ENCODE measurements at places on chromosomes 2 and 18.

GRCh38 chr2:120863661-120864320 is 128.1 kb downstream of the GLI2 start:
- H3K4me1 ChIP-seq = peaks cover 4% of the 10 kb centered on the region
- H3K36me3 ChIP-seq = no peaks in the 10 kb centered on the region
- no peak overlapping the region for H3K27ac ChIP-seq
- peaks cover 54% of the 10 kb centered on the region for H3K27me3 ChIP-seq
- no peak overlapping the region for H3K4me3 ChIP-seq

GRCh38 chr2:125491663-125492062 is 1164.3 kb upstream of the GYPC start:
- H3K27me3 ChIP-seq = no peaks in the 10 kb centered on the region
- no peaks in the 10 kb centered on the region for H3K36me3 ChIP-seq
- no peak overlapping the region for H3K27ac ChIP-seq

GRCh38 chr2:71346065-71346464 is 14.5 kb downstream of the ZNF638 start:
- peaks cover 29% of the 10 kb centered on the region for H3K36me3 ChIP-seq
- DNase-seq = no peak
- no peak overlapping the region for H3K4me3 ChIP-seq
- H3K27ac ChIP-seq = no peak overlapping the region
- H3K4me1 ChIP-seq = no peaks in the 10 kb centered on the region

DNA sequence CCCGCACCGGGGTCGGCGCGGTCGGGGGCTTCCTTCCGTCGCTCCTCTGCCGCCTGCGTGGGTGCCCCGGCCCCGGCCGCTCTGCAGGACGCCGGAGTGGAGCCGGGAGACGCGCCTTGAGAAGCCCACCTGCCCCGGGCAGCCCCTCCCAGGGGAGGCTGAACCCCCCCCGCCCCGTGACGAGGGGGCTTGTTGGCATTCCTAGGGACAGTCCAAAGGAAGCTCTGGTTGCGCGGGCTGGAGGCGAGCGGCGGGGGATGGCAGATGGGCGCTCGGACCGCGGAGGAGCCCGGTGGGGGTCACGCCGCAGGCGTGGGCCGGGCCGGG is 133.5 kb upstream of the MGAT5 start:
- no peaks in the 10 kb centered on the region for H3K27me3 ChIP-seq
- DNase-seq = no peak
- no peaks in the 10 kb centered on the region for H3K36me3 ChIP-seq
- H3K4me1 ChIP-seq = peaks cover 33% of the 10 kb centered on the region
- peak overlapping the region; percentile 48 for H3K27ac ChIP-seq

DNA sequence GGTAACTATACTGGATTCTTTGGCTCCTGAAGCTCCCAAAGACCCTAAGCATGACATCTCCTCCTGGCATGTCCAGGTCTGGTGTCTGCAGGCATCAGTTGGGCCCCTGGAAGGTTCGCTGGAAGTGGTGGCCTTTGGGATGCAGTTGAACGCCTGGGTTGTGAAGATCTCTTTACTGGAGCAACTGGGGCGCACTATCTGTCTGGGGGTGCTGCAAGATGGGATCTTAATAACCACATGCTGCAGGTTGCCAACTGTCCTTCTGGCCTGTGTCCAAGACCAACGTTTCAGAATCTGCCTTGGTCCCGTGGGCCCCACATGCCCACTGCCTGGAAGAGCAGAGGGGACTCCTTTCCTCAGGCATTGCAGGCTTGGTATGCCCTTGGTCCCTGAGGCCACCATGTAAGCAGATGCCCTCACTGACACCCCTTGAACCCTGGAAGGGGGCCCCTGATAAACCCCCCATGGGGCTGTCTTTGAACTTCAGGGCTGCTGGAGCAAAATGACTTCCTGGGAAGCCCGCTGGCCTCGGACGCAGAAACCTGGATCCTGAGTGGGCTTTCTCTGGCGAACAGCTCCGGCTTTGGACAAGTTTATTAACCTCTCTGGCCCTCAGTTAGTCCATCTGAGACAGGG is 101.9 kb downstream of the TWIST2 start:
- H3K27me3 ChIP-seq = no peaks in the 10 kb centered on the region
- H3K27ac ChIP-seq = no peak overlapping the region
- no peaks in the 10 kb centered on the region for H3K4me1 ChIP-seq
- no peak for DNase-seq
- no peaks in the 10 kb centered on the region for H3K36me3 ChIP-seq
- no peak overlapping the region for H3K4me3 ChIP-seq

DNA sequence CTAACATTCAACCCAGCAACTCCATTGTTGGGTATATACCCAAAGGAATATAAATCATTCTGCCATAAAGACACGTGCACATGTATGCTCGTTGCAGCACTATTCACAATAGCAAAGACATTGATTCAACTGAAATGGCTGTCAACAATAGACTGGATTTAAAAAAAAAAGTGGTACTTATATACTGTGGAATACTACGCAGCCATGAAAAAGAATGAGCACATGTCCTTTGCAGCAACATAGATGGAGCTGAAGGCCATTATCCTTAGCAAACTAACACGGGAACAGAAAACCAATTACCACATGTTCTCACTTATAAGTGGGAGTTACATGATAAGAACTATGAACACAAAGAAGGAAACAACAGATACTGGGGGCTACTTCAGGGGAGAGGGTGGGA is 74.0 kb upstream of the FMNL2 start:
- no peaks in the 10 kb centered on the region for H3K36me3 ChIP-seq
- H3K27me3 ChIP-seq = no peaks in the 10 kb centered on the region
- H3K4me3 ChIP-seq = no peak overlapping the region
- H3K27ac ChIP-seq = no peak overlapping the region
- no peaks in the 10 kb centered on the region for H3K4me1 ChIP-seq

All from large intestine (tissue), 12 donors.